ENCODE measurements at places on chromosomes 11 and 22.

- DNase-seq = no peak
These were observed 15.3 kb downstream of the IL17REL start for GRCh38 chr22:49997251-49997599.

DNA sequence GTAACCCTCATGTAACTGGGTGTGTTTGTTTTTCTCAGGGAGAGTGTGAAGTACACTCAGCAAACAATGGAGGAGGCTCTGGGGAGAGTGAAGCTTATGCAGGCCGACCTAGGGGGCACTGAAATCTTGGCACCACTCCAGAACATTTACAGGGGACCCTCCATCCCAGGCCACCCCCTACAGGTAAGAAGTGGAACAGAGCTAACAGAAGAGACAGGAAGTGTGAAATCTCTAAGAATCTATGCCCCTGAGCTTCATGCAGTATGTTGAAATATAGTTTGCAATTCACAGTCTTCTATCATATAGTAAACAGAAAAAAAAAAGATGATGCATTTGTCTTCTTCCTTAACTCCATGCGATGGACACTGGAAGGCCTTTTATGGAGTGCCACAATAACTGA lies 8.4 kb downstream of the VWA5A start:
- DNase-seq = no peak

GRCh38 chr11:2911785-2912391 lies 17.3 kb downstream of the PHLDA2 start:
- DNase-seq = no peak

GRCh38 chr11:130301002-130301401 lies 13.7 kb downstream of the ZBTB44 start:
- DNase-seq = no peak

DNA sequence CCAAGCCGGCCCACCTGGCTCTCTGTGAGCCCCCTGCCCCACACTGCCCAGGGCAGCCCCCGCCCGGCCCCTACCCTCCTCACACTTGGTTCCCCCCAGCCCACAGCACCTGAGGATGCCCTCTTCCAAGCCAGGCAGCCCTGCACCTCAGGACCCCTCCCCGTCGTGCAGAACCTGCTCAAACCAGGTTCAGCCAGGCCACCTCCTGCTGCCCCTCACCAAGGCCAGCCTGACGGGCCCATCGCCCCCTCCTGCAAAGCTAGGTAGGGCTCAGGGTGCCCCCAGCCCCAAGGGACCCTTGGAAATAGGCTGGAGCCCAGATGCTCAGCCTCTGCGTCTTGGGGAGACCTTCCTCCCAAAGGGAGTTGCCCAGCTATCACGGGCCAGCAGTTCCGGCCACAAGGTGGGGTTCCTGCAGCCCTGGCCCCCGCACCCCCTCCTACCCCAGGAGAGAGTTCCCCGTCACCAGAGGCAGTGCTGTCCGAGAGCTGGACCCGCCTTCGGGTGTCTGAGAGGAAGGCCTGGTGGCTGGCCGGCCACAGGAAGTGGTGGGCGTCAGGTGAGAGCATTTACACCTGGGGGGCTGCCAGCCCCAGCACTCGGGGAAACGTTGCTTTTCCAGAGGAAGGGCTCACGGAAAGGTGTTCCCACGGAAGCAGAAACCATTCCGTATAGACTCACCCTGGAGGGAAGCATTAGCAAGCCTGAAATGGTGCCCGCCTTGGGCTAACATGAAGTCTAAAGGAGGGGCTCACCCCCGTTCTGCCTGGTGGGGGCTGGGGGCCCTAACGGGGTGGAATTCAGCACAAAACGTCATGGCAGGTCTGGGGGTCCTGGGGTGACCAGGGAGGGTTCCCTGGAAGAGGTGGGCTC lies 3.2 kb upstream of the SYT8 start:
- DNase-seq = no peak

DNA sequence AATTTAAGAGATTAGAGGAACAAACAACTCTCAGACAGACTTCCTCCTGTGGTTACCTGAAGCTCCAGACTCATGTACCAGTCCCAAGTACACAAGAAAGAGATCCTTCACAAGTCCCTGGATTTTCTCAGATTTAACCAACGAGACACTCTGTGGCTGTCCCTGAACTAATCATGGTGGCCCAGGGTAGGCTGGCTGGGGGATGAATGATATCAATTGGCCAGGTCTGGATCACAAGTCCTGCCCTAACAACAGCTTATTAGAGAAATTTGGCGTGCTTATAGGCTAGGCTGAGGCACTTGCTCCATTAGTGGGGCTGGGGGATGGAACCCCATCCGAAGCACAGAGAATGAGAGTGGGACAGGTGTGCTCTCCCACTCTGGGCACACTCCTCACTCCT lies 22.1 kb downstream of the HEPHL1 start:
- DNase-seq = no peak

DNA sequence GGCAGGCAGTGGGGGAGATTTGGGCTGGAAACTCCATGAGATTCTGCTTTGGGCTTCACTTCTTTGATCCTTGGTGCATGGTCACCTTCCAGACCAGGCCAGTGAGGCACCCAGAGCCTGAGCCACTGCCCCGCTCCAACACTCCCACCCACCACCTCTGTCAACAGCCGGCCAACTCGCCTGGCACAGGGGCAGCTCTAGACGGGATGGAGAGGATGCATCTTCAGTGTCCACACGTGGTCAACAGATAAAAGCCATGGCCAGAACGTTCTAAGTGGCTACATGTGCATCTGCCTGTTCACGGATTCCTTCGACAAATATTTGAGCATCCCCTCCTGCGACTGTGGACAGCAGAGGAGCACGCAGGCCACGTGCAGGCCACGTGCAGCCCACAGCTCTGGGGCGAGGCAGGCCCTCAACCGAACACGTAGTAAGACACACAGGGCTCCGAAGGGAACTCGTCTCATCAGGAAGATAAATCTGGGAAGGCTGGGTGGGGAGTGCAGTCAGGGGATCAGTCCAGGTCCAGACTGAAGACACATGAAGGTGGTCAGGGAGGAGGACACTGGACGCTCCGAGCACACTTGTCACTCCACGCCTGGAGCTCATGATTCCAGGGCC lies 1.2 kb downstream of the LRRC56 start:
- DNase-seq = no peak

DNA sequence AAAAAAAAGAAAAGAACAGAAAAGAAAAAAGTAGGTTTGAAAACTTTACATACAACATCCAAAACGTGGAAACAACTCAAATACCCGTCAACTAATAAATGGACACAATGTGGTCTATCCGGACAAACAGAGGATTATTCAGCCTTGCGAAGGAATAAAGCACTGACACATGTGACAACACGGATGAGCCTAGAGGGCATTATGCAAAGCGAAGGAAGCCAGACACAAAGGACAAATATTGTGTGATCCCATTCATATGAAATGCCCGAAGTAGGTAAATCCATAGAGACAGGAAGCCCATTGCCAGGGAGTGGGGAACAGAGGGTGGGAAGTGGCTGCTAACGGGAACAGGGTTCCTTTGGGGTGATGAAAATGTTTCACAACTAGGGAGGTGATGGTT lies 11.8 kb downstream of the RFPL1 start:
- no peak for DNase-seq

- DNase-seq = no peak
These were observed 22.9 kb upstream of the FCHSD2 start for GRCh38 chr11:73164803-73165540.

- no peak for DNase-seq
These were observed 1.8 kb downstream of the OR10AG1 start for GRCh38 chr11:55967914-55968313.

DNA sequence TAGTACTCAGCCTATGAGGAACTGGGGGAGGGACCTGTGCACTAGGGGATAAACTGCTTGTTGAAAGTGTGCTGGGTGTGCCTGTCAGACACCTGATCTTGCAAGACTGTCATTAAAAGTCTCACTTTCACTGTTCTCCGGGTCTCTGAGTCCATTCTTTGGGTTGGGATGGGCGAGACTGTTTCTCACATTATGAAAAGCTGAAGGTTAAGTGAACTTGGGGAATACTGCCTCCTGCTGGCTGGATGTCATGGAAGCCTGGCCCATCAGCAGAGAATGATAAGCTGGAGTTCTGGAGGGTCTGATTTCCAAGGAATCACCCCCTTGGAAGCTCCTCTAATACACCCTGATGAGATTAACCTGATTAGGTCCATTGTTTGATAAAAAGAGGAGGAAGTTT lies 9.0 kb upstream of the VPREB1 start:
- peak; percentile 51 for DNase-seq

DNA sequence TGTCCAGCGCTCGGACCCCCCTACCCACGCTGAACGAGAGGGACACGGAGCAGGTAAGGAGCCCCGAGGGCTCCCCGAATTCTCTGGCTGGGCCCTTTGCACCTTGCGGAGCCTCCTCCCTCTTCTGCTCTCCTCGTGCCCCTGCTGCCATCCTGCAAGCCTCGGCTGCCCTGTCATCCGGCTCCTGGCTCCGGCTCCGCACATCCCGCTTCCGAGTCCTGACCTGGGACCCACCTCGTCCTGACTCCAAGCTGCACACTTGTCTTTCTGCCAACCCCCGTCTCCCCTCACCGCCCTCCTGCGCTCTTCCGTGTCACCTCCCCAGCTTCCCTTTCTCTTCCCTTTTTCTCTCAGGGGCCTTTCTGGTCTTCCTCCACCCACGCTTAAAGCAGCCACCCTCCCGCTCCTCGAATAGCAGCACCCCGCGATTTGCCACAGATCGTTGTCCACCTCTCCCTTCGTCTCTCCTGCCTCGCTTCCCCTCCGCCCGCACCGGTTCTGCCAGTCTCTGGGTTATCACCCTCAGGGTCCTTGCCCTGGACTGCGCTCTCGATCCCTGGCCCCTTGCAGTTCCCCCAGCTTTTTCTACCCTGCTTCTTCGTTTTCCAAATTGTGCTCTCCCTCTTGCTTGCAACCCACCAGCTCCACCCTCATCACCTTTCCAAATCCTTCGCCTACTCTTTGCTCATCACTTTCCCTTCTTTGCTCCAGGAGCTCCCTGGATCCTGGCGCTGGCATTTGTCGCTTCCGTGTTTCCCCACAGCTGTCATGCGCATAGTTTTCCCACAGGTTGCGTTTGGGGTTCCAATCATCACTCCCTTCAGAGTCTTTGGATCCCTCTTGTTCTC lies 822 bp downstream of the MARK2 start:
- DNase-seq = no peak

GRCh38 chr11:62438641-62439040 lies 19.8 kb downstream of the SCGB1A1 start:
- no peak for DNase-seq

DNA sequence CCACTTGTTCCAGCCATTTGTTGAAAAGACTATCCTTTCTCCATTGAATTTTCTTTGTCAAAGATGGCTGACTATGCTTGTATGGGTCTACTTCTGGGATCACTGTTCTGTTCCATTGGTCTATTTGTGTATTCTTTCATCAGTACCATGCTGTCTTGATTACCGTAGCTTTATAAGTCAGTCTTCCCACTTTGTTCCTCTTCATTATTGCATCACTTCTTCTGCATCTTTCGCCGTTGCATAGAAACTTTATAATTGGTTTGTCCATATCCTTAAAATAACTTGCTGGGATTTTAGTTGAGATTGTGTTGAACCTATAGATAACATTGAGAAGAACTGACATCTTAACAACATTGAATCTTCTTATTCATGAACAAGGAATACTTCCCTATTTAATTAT lies 598.8 kb downstream of the TBC1D22A start:
- no peak for DNase-seq

GRCh38 chr11:125188021-125188420 lies 23.5 kb downstream of the PKNOX2 start:
- no peak for DNase-seq

GRCh38 chr11:93537767-93538261 lies 5.4 kb downstream of the SMCO4 start:
- no peak for DNase-seq

DNA sequence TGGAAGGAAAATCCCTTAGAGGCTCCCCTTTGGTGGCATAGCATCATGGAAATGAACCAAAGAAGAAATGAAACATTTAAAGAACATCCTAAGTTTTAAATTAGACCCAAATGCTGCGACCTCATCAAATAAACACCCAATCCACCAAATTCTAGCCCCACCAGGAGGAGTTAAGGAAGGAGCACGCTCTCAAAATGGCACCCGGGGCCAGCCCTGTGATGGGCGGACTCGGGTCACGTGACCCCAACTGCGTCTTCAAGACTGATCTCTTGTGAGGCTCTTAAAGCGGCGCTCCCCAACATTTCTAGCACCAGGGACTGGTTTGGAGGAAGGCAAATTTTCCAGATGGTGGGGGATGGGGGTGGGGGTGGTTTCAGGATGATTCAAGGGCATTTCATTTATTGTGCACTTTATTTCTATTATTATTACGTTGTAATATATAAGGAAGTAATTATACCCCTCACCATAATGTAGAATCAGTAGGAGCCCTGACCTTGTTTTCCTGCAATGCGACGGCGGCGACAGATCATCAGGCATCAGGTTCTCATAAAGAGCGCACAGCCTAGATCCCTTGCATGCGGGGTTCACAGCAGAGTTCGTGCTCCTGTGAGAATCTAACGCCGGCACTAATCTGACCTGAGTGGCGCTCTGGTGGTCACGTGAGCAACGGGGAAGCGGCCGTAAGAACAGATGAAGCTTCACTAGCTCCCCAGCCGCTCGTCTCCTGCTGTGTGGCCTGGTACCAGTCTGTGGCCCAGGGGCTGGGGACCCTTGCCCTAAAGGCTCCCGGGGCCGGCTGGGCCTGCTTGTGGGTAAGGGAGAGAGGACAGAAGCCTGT lies 90.6 kb upstream of the SLC22A12 start:
- DNase-seq = no peak

DNA sequence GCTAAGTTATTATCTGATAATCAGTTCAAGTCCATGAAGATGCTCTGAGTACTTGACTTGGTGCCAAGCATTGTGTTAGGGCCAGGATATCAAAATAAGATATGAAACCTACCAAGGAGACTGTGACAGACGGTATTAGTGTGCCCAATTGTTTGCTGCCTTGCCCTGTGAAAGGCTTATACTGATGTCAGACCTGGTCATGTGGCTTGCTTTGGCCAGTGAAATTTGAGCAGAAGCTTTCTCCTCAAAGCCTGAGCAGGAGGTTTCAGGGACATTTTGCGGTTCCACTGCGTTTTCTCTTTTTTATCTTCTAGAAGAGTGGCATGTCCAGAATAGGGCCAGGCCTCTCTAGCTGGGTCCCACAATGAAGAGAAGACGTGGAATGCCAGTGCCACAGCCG lies 15.8 kb upstream of the PKNOX2 start:
- DNase-seq = no peak

GRCh38 chr11:108220721-108221336 lies 1.6 kb downstream of the NPAT start:
- no peak for DNase-seq

GRCh38 chr11:86954269-86955110 lies 705 bp downstream of the FZD4 start:
- DNase-seq = no peak

- no peak for DNase-seq
These were observed 1.5 kb downstream of the MAPK8IP1 start for GRCh38 chr11:45886816-45887520.

DNA sequence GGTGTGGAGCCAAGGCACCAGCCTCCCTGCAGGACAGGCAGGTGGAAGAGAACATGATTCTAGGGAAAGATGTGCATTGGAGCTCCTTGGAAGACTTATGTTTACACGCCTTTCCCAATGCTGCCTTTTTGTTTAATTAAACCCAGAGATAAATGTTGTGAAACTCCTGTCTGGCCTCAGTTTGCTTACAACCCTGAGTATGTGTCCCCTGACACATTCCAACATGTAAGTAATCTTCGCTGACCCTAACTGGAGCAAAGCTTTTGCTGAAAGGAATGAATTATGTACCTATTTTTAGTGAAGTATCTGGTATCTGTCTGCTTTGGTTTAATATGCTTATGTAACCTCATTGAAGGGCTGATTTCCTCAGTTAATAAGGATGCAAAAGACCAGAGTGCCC lies 56.7 kb downstream of the APIP start:
- DNase-seq = no peak

Measured in activated T-cell treated with anti-CD3 and anti-CD28 coated beads for 1 hour (primary cell).